ENCODE measurements at places on chromosomes 12 and 14.

- no peak for DNase-seq
Observed at GRCh38 chr12:55126106-55126505, at the start of gene OR9K2. Gene OR9K2 (plus strand): TSS chr12:55126406. CDS start chr12:55129835, 3,429 bp downstream.

GRCh38 chr12:69595689-69596088 lies 10.4 kb downstream of the CCT2 start:
- no peak for DNase-seq

DNA sequence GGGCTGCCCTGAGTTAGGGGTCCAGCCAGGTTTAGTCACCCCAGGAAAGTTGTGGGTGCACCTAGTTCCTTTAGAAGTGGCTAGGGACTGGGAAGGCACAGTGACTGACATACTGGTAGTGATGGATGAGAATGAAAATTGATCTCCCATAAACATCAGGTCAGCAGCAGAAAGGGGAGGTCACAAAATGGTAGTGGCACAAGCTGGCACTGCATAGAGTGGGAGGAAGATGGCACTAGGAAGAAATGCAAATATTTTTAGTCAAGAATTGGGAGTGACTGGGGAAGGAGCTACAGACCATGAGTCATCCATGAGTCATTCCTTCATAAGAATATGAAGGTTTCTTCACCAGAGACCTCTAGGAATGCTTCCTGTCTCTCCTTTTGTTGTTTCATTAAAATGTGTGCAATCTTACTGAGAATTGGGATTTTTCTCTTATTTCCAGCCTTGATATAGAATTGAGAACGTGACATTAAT lies 198.3 kb upstream of the AMIGO2 start:
- DNase-seq = no peak

- no peak for DNase-seq
Observed at GRCh38 chr14:25411781-25412757, 362.1 kb upstream of the STXBP6 start.

- no peak for DNase-seq
Observed at GRCh38 chr12:14846876-14847580, 3.7 kb upstream of the ART4 start.

GRCh38 chr12:82437744-82438143 lies 79.4 kb downstream of the METTL25 start:
- DNase-seq = no peak
